ENCODE measurements at places on chromosomes 3 and 15.

- DNase-seq = no peak
Observed at GRCh38 chr3:123792473-123793201, 91.5 kb downstream of the MYLK start.

- DNase-seq = no peak
Observed at GRCh38 chr3:37825744-37826400, 35.8 kb upstream of the CTDSPL start.

DNA sequence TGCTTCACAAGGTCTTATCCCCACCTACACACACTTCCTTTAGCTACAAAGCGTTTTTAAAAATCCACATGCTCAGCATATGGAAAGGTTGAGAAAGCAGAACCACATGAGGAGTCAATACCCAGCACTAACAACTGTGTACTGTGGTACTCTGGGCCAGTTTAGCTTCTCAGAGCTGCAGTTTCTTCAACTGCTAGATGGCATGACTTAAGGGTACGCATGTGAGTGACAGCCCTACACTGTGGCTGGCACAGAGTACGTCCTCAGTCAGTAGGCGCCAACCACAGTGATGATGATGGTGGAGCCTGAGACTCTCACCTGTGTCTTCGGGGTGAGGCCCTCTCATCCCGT lies 17.4 kb downstream of the CCDC12 start:
- DNase-seq = no peak

DNA sequence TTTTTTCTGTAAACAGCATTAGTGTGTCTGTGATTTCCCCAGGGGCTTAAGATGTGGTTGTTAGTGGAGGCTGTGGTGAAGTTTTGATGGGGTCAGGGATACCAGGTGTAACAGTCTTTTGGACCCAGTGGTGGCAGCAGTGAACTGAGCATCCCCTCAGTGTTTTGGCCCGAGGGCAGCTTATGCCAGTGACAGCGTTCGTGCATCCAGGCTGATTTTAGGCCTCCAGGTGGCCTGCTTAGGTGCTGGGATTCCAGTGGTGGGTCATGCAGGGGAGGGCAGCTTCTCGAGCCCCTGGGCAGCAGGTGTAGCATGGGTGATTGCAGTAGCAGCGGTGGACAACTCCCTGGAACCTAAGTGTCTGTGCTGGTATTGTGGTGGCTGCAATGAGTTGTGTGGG lies 29.2 kb downstream of the STT3B start:
- DNase-seq = no peak

DNA sequence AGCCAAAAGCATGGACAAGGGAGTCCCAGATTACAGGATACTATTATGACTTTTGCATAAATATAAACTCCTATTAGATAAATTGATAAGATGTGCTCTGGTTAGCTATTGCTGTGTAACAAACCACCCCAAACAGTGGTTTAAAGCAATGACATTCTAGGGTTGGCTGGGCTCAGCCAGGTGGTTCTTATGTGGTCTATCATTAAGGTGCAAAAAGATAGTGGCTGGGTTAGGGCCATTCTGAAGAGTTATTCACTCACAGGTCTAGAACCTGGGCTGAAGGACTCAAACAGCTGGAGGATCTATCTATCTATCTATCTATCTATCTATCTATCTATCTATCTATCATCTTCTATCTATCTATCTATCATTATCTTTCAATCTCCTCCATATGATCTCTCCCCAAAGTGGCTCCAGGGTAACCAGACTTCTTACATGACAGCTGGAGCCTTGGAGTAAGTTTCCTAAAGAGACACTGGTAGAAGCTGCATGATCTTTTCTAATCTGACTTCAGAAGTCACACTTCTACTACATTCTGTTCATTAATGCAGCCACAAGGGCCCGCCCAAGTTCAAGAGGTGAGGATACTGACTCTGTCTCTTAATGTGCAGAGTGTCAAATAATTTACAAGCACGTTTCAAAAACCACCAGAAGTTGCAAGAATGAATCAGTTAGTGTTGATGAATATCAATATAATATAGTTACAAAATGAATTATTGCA lies 74.9 kb upstream of the XCR1 start:
- no peak for DNase-seq

DNA sequence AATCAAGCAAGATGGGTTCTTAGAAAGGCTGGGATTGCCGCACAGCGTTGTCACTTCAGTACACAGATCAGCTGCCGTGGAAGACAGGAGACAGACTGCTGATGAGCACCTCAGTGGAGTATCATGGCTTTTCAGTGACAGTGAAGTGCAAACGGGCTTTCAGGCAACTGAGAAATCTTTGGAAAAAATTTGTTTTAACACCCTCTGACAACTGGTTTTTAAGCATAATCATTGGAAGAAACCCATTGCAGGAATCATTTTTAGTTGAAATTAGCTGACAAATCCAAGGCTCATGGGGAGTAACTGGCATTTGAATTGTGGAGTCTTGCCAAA lies 418.8 kb downstream of the OTOL1 start:
- DNase-seq = no peak

- peak; percentile 56 for DNase-seq
Observed at GRCh38 chr15:63896336-63897115, 62.8 kb upstream of the HERC1 start.

GRCh38 chr3:143707848-143708247 lies 140.4 kb downstream of the SLC9A9 start:
- DNase-seq = no peak

GRCh38 chr3:12178091-12178820 lies 19.5 kb upstream of the TIMP4 start:
- DNase-seq = peak; percentile 92

DNA sequence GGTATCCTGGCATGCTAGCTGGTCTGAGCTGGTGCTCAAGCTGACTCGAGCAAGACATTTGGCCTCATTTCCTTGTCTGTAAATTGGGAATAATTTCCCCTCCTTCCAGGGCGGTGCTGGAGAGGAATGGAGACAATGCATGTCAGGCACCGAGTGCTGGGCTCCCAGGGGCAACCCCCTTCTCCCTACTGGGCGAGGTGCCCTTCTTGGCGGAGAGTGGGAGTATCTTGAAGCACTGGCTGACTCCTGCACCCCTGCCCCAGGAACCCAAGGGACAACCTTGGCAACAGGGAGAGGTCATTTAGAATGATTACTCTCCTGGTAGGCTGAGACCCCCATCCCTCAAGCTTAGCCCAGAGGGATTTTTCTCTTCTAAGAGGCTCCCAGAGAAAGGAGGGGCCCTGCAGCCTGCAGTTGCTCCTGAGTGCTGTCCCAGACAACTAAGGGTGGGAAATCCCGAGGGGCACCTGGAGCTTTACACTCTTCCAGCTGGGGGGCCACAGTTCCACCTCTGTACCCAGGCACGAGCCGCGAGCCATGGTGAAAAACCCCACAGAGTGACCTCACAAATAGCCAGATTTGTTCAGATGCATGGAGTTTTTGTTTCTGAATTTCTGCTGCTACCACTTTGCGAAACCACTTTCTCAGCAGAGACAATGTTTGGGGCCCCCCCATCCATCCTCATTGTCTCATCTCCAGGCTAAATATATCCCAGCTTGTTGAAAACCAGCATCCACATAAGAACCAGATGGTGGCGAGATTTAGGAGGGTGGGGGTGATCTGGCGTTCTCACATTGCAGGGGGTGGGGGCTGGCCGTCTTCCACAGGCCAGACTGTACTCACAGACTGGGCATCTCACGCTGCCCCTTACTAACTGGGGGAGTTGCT lies 44.8 kb downstream of the ABTB1 start:
- no peak for DNase-seq

- DNase-seq = no peak
Observed at GRCh38 chr3:133463347-133463860, 63.5 kb downstream of the BFSP2 start.

All from cardiac fibroblast (primary cell).